ENCODE measurements at places on chromosomes 6 and 20.

GRCh38 chr6:1391800-1392309 is 2.5 kb downstream of the FOXF2 start:
- DNase-seq = no peak

- no peak for DNase-seq
Measured at GRCh38 chr6:25995507-25995906, 32.9 kb downstream of the TRIM38 start.

GRCh38 chr6:168162366-168162765 is 83.4 kb upstream of the FRMD1 start:
- DNase-seq = no peak

DNA sequence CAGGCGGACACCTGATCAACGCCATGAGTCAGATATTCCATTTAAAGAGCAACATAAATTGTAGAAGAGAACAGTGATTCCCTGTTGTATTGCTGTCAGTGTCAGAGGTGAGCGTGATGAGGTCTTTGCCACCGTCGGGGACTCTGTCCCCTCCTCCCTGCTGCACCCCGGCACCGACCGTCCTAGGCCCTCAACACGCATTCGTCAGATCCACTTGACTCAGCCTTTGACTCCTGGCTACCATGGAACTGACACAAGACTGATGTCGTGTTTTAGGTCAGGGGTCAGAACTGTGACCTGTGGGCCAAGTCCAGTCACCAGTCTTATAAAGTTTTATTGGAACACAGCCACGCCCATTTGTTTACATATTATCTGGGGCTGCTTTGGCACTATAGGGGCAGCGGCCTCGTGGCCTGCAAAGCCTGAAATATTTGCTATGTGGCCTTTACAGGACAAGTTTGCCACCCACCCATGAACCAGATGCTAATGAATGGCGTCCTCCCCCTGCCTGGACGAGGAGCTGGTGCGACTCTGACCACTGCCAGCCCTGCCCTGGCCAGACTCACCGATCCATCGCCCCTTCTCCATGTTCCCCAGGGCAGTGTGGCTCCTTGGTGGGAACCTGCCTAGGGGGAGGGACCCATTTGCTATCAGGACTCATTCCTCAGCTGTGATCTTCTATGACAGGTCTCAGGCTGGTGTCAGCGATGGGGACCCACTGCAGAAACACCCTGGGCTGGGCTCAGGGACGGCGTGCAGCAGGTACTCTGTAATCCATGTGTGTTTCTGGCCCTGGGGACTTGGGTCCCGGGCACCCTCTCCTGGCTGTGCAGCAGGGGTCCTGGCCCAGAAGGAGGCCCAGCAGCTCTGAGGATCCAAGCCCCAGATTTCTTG is 37.5 kb upstream of the PHACTR3 start:
- no peak for DNase-seq

GRCh38 chr6:15489261-15489962 is 173.4 kb downstream of the DTNBP1 start:
- DNase-seq = no peak

DNA sequence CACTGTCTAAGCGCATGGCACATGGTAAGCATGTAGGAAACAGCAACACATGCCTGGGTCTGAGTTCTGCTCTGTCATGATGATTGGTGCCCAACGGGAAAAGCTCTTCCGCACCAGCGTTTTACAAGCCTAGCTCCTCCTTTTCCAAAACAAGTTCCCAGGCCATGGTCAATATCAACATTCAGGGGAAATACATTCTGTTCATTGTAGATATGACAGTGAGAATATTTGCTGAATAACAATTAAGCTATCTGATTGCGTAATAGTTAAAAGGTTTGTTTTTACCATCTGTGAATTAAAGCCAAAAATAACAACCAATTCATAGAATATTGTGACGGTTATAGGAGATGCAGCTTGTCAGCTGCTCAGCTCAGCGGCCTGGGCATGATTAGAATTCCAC is 404.3 kb upstream of the SLC35B3 start:
- DNase-seq = no peak

- DNase-seq = no peak
Measured at GRCh38 chr6:139602577-139602976, 228.1 kb upstream of the CITED2 start.

- DNase-seq = no peak
Measured at GRCh38 chr6:64685401-64685800, 1021.6 kb downstream of the EYS start.
